ENCODE measurements at places on chromosomes 4 and X. TPM values are rescaled to one million over a fixed set of nuclear protein-coding genes. Genes with fewer than 3 reads are reported as not detected.

- no peak overlapping the region for H3K4me3 ChIP-seq
- H3K36me3 ChIP-seq: peaks cover 30% of the 10 kb centered on the region
- no peak for DNase-seq
- peaks cover 18% of the 10 kb centered on the region for H3K4me1 ChIP-seq
- H3K27me3 ChIP-seq: no peaks in the 10 kb centered on the region
Measured at GRCh38 chr4:81452452-81453006, 19.2 kb downstream of the RASGEF1B start.

The HSD17B13 gene
- not detected for total RNA-seq

DNA sequence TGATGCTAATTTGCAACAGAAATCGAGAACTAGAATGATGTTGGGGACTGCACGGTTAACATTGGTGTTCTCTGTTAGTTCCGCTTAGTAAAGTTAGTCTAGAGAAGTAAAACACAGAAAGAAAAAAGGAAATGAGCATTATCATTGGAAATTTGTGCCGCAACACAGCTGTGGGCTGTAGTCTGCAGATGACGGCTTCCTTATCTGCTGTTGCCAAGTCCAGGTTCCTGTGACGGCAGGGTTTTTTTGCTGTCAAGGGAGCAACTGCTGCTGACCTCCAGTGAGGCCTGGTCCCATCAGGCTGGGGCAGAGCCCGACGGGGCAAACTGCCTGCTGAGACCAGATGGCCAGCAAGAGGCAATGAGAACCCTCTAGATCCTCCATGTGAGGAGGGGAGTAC is 38.9 kb upstream of the PHEX start:
- H3K4me1 ChIP-seq: peaks cover 50% of the 10 kb centered on the region
- H3K27ac ChIP-seq: no peak overlapping the region
- H3K27me3 ChIP-seq: no peaks in the 10 kb centered on the region
- no peak overlapping the region for H3K4me3 ChIP-seq
- no peak for DNase-seq

The RIBC1 gene
- total RNA-seq: 0.46 TPM

GRCh38 chrX:107676559-107677378 is 48.5 kb downstream of the PRPS1 start:
- peak overlapping the region; percentile 86 for H3K4me3 ChIP-seq
- peak; percentile 71 for DNase-seq
- peak overlapping the region; percentile 91 for H3K27ac ChIP-seq
- H3K36me3 ChIP-seq: peaks cover 3% of the 10 kb centered on the region
- peaks cover 64% of the 10 kb centered on the region for H3K4me1 ChIP-seq
- no peaks in the 10 kb centered on the region for H3K27me3 ChIP-seq
